Stimulated activated CD4-positive, alpha-beta T cell treated with anti-CD3 and anti-CD28 coated beads, Interleukin-15, amount 100 ng/mL, for 48 hours (primary cell): ENCODE measurements at places on chromosomes 13 and 19.

- peak; percentile 87 for DNase-seq
Measured at GRCh38 chr19:797528-798414, 519 bp downstream of the PTBP1 start.

DNA sequence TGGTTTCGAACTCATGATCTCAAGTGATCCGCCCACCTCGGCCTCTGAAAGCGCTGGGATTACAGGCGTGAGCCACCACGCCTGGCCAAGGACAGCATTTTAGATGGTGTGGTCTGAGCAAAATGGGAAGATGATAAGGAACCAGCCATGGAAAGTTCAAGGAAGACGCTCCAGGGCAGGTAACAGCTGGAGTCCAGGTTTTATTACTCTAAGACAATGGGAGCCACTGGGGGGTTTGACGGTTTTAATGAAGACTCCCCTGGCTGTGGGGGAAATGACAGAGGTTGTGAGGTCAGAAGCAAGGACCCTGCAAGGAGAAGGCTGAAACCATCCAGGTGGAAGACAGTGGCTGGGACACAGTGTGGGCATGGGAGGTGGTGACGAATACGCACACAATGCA lies 20.9 kb downstream of the PRKD2 start:
- DNase-seq: no peak

GRCh38 chr19:52094526-52095130 lies 937 bp downstream of the ZNF841 start:
- DNase-seq: no peak

DNA sequence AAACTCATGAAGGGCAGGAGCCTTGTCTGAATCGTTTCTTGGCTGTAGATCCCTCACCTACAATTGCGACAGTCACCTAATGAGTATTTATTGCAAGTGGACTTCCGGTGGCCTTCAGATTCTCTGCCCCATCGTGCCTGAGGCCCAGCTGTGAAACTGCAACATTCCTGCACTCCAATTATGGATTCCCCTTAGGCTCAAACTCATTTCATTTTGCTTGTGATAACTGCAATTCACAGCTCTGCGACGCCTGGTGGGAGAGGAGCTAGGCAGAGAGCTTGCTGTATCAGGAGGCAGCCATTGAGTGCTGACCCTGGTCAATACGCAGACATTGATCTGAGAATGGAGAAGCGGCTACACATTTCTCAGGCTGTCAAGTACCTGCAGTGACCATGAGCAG lies 59.0 kb downstream of the CCDC70 start:
- DNase-seq: no peak

- no peak for DNase-seq
Measured at GRCh38 chr19:49727217-49728030, 35.7 kb downstream of the TSKS start.

GRCh38 chr13:65744836-65745235 lies 1485.3 kb downstream of the PCDH9 start:
- no peak for DNase-seq

GRCh38 chr19:1407528-1408299 lies at the start of gene DAZAP1:
Gene DAZAP1, plus strand, starts transcription at chr19:1407586. Its CDS starts 188 bp downstream, at chr19:1407774.
- no peak for DNase-seq

DNA sequence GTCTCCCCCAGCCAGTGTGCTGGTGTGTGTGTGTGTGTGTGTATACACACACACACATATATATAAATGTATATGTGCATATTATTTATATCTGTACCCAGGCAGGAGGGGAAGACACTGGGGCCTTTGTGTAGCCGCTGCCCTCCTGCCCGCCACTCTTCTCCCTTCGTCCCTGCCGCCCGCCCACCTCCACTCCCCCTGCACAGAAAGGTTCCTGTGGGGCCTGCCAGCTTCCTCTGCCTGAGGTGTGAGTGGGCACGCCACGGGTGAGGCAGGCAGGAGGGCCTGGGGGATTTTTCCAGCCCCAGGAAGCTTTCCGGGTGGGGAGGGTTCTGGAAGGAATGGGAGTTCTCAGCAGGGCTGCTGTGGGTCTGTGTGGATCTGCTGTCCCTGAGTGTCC lies 6.9 kb downstream of the IRF2BP1 start:
- DNase-seq: no peak

GRCh38 chr19:2476451-2477140 lies 669 bp downstream of the GADD45B start:
- peak; percentile 64 for DNase-seq

DNA sequence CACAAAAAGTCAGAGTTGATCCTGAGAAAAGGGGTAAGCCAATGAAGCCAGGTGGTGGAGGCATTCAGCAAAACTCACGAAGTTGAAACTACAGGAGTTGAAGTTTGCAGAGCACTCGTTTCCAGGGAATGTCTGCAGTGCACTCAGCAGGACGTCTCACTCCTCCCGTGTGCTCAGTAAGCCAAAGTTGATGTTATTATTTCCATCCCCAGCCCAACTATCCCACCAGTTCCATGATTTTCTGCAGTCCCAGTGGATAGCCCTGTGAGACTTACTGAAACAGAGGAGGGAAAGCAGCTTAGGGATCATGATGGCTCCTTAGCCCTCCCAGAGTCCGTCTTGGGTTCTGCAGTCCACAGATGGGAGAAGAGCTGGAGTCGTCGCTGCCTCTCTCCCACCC lies at the start of gene TARM1:
Gene TARM1 (minus strand): TSS at position 334 of the 400 bp plus-strand sequence. CDS start 25 bp downstream, at position 309.
- no peak for DNase-seq

DNA sequence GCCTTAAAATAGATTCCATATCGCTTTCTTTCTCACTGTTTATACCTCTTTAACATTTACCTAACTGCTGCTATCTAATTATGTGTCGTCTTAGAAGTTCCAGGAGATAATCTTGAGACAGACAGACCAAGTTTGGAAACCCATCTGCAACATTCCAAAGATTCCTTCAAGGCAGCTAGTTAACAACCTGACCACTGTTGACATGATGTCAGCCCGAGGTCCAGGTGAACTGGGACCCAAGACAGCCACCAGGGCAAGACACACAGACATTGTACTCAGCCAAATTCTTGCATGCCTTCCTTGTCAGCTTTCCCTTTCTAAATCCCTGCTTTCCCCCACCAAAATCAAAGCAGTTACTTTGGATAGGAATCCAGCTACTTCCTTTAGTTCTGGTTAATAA lies 1476.5 kb upstream of the PRR20A start:
- no peak for DNase-seq

- DNase-seq: no peak
Measured at GRCh38 chr13:99264051-99264450, 5.9 kb upstream of the GPR18 start.

GRCh38 chr19:28495046-28495445 lies 717.9 kb downstream of the UQCRFS1 start:
- DNase-seq: no peak

DNA sequence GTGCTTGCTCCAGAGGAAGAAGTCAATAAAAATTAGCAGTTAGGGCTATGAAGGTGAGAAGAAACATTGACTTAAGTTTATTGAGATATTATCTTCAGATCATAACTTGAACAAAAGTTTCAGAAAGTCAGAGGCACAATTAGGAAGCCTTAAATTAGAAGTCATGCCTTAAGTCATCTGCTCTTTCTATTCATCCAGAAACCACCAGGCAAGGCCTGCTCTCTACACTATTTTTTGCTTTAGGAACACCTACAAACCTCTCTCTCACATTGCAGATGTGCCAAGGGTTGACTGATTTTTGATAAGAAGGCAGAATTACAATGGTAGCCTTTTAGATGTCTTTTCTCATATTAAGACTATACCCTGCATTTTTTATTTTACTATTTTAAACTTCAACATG lies 268.7 kb downstream of the SPRY2 start:
- DNase-seq: no peak

DNA sequence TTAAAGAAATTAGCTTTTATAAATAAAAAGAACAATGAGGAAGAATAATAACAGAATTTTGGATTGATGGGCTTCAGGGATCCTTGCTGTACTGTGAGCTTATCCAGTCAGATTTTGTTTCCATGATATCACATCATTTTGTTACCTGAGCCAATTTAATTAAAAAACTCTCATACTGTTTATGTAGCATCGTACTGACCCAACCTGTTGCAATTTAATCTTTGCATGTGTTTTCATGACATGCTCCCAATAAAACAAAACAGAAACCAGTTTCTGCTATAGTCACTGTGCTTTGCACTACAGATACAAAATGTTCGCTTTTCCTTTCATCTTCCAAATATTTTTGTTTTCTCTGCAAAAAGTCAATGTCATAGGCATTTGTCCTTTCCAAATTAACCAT lies 109.7 kb upstream of the RNF113B start:
- DNase-seq: no peak

GRCh38 chr19:31803835-31804446 lies 454.7 kb upstream of the TSHZ3 start:
- DNase-seq: no peak

GRCh38 chr19:17872251-17873001 lies 681 bp downstream of the SLC5A5 start:
- DNase-seq: no peak

- DNase-seq: no peak
Measured at GRCh38 chr19:45153339-45154063, 7.3 kb downstream of the NKPD1 start.

GRCh38 chr13:104854698-104855097 lies 1680.8 kb downstream of the EFNB2 start:
- no peak for DNase-seq

DNA sequence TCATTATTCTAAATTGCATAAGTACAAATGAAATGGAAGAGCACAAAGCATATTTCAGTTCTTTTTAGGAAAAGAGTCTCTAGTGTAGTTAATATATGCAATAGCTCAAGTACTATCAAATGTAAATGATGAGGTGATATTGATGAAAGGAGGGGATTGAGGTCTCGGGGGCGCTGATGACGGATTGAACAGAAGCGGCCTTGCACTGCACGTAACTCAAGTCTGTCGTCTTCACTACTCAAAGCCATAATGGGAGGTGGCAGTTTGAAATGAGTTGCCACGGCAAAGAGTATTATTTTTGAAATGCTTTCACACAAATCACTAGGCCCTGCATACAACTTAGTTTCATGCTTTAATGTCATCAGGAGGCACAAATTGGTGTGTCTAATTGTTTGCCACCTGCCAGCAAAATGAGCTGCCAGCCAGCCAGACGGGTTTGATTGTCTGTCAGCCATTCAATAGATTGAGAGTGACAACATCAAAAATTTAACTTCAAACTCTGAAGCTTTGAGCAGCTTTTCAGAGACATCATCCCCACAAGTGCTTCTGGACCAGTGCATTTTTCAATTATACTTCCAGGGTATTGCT lies 256.6 kb downstream of the NBEA start:
- no peak for DNase-seq

DNA sequence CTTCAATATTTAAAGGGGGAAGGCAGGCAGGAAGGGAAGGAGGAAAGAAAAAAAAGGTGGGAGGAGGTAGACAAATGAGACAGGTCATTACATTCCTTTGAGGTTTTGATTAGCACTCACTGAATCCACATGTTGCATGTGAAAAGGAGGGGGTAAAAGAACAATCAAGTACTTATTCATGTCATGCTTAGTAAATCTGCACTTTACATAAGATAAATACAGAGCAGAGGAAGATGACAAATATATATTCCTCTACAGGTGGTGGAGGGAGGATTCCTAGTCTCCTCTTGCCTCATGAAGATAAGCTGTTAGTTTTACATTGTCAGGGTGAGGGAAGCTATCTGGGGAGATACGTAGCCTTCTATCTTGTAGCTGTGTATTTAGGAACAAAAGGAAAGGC lies 1645.4 kb upstream of the SPRY2 start:
- no peak for DNase-seq

DNA sequence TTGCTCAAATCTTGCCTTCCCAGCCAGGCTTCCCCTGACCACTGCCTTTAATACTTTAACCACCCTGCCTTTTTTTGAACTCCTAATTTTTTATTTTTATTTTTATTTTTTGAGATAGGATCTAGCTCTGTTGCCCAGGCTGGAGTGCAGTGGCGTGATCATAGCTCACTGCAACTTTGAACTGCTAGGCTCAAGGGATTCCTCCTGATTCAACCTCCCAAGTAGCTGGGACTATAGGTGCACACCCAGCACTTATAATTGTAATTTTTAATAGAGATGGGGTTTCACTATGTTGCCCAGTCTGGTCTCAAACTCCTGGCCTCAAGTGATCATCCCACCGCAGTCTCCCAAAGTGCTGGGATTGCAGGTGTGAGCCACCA lies 21.7 kb upstream of the FBXO27 start:
- no peak for DNase-seq

DNA sequence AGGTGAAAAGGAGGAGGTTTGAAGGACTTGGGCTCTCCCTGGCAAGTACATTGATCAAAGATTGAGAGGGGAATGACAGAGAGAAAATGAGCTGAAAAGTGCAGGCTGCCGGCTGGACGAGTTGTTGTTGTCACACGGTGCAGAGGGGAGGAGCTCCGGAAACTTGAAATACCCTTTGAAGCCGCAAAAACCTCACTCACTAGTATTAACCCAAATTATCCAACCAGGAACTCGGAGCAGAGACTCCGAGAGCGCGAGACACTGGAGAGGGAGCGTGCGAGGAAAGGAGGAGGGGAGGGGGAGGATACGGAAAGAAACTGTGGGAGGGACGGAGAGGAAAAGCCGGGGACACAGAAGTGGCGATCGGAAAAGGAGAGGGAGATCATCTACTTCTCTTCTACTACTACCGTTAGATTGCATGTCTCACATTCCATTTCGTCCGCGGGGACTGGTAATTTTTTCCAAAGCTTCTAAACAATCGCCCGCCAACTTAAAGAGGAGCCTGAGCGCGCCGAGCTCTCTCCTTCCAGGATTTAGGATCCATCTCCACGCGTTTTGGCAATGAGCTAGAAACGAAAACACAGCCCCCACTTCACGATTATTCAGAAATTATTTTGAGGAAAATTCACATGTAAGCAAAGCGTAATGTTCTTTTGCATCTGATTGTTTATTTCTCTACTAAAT lies at the start of gene DACH1:
Gene DACH1 (minus strand): TSS at position 74 of the 684 bp plus-strand sequence.
- DNase-seq: no peak

- DNase-seq: no peak
Measured at GRCh38 chr13:47129461-47129860, 232.6 kb upstream of the HTR2A start.

DNA sequence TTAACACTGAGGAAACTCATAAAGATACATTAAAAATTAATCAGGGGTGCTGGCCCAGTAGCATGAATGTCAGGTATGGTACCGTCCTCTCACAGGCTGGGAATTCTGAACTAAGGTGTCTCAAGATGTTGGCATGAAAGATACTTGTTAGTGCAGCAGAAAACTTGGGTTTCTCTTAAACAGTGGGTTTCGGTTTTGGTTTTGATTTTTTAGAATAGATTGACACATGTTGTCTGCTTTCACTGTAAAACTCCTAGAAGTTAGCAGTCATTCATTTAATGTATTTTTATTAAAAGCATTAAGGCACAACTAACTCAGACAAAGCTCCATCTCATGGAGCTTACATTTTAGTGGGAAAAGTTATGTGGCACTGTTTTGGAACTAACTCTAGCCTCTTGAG lies 3.5 kb upstream of the OBI1 start:
- DNase-seq: no peak
